ENCODE measurements at places on chromosomes 4 and X.

DNA sequence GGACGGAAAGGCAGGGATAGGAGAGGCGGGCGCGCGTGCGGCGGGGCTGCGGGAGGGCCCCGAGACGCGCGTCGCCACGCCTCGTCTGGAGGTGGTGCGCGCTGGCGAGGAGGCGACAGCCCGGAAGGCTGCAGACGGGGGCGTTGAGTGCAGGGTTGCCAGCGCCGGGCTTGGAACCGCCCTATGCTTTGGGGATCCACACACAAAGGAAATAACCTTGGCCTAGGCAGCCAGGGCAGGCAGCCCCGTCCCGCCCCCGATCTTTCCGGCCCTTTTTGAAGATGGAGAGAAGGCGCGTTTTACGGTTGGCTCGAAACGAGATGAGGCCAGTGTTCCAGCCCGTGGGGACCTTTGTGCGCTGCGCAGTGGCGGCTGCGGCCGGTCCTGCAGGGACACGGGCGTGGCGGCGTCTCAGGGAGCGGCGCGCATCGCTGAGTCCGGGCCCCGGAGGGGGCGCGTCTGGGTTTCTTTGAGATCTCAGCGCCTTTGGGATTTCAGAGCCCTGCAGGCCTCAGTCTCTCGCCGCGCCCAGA, 50.8 kb upstream of the TRIM2 start:
- DNase-seq: peak; percentile 71

DNA sequence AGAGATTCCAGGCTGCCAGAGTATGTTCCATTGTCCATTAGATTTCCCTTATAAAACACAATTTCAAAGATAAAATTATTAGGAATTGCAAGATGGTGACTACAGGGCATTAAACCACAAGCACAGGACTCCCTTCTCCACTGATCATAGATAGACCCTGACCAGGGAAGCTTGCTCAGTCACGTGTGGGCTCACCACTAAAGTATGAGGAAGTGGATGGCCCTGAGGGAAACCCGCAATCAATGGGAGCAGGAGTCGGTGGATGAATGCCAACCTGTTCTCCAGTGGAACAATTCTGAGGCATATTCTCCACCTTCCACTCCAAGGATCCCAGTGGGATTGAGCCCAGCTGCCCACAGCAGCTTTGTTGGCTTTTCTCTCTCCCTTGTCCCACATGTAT, 515.7 kb downstream of the BCOR start:
- no peak for DNase-seq

DNA sequence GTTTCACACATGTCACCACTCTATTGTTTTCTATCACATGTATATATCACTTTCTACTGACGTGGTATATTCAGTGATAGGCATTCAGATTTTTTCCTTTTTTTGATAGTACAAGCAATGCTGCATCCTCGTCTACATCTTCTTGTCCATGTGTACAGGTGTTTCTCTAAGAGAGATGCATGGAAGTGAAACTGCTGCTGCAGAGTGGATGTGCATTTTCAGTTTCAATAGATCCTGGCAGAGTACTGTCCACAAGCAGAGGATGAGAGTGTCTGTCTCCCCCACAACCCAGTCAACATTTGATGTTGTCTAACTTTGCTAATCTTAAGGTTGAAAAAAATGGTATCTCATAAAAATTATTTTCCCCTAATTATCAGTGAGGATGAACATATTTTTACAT, 194.0 kb upstream of the CASK start:
- no peak for DNase-seq

GRCh38 chr4:153252122-153252521, 47.9 kb downstream of the TRIM2 start:
- no peak for DNase-seq

DNA sequence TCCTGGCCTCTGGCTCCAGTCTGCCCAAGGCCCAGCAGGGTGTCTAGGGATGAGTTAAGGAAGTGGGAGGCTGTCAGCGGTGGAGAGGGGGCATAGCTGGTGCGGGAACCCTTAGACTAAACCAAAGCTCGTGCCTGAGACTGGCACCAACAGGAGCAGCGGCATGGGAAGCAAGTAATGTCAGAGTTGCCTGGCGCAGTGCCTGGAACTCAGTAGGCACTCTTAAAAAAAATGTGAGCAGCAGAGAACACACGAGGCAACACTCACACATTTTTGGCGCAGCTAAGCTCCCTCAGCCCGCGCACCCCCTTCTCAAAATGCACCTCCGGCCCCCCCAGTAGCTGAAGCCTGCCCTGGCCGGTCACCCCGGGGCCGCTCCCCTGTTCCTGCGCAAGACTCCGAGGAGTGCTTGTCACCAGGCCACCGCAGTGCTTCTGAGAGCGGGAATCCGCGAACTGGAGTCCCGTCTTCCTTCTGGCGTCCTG, 583 bp downstream of the GABRE start:
- DNase-seq: no peak

GRCh38 chrX:129738466-129739308, at the start of gene XPNPEP2:
Gene XPNPEP2 (plus strand): TSS chrX:129738979. CDS start chrX:129739214, 235 bp downstream.
- no peak for DNase-seq

- no peak for DNase-seq
Measured at GRCh38 chr4:3392321-3392720, 49.4 kb upstream of the HGFAC start.

DNA sequence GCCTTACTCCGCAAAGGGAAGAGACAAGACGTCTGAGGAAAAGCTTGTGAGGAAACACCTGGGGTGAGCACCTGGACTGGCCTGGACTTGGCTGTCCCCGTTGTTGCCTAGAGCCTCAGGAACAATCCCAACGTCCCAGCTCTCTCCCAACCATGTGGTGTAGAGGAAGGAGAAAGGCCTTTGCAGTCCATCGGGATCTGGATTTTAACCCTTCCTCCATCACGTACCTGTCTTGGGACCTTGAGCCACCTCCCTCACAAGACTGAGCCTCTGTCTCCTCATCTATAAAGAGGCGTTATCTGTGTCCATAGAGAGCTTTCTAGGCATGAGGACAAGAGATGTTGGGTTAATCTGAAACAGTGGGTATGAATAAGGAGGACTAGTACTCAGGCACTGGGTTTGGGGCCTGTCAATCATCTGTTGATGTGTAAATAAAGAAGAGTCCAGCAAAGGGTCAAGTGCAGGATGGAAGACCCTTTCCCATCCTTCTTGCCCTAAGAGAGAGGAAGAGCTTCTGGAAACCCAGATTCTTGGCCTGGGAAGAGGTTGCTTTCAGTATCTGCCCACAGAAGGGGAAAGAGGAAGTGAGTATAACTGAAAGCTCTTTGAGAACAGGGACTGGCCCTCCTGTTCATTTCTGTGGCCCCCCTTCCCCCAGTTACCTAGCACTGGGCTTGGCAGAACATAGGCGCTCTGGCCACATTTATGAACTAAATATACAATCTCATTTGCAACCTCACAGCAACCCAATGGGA, 137.1 kb downstream of the PJA1 start:
- DNase-seq: no peak

GRCh38 chrX:153725039-153725831, 579 bp downstream of the ABCD1 start:
- no peak for DNase-seq

DNA sequence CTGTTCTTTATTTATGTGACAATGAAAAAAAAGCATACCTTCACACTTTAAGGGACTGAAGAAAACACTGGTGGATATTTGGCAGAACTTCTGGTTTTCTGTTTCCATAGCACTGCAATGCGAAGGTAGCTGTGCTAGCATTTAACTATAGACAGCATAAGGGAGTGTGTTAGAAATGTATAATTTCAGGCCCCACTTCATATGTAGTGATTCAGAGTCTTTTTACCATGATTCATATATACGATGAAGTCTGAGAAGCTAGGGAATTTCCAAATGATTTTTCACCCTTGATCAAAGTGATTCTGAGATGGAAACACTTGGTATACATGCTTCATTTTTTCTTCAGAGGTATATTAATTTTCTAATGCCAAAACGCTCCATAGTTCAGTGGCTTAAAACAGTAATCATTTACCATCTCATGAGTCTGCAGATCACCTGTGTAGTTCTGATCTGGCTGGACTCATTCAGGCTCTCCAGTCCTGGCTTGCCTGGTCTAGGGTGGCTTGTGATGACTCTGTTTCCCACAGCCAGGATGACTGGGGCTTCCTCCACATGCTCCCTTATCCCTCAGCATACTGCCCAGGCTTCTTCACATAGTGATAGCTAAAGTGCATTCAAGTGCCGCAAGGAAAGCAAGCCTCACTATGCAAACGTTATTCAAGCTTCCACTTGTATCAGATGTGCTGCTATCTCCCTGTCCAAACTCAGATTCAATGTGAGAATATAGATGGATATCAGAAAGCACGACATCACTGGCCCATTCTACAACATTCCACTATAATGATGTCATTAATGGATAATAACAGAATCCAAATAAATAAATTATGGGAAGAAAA, 790.1 kb downstream of the TECRL start:
- DNase-seq: no peak

- DNase-seq: no peak
Measured at GRCh38 chrX:123817288-123817894, 42.5 kb upstream of the XIAP start.

- no peak for DNase-seq
Measured at GRCh38 chrX:148755111-148755510, 254.7 kb downstream of the AFF2 start.

DNA sequence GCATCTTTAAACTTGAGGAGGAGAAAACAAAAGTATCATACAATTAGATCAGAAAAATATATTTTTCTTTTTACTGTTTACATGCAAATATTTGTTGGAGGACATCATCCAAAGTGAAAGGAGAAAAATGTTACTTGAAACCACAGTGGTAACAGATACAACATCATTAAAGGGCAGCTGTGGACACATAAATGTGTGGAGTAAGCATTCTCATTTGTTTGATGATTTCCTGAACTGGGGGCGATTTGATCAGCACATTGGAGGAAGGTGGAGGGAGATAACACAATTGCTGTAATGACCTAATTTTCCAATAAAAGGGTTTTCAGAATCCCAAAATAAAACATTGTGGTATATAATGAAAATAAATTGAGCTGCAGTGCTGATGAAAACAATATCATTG, 314.5 kb upstream of the HS3ST1 start:
- no peak for DNase-seq

DNA sequence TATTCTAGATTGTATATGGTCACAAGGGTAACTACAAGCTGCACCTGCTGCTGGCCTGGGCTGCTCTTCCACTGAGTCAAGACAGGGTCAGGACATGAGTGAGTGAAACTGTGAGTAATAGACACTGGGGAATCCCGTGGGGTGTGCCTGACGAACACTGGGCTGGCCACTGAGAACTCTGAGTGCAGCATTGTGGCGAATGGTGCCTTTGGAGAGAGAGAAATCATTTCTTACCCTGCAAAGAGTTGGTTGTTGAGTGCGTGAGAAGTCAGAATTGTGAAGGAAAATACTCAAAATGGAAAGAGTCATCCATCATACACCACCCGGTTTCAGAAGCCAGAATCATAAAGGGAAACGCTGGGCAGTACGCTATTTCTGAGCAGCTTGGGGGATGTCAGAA, 43.1 kb upstream of the LSM6 start:
- no peak for DNase-seq

- DNase-seq: no peak
Measured at GRCh38 chr4:41455206-41455605, 82.8 kb upstream of the LIMCH1 start.

DNA sequence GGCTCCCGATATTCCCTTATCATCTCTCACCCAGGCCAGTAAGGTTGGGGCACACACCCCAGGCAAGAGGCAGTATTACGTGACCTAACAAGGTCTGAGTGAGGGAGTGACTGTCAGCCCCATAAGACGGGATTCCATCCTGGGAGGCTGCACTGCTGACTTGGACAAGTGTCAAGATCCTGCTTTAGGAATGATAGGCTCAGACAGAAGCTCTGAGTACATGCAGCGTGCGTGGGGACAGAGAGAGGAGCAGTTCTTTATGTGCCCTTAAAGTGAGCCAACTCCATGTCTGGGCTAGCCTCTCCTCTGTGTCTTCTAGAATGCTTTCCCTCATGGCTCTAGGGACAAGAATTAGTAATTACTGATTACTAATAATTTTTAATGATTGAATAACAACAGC, 142.2 kb upstream of the PRPS2 start:
- DNase-seq: no peak

- no peak for DNase-seq
Measured at GRCh38 chrX:110402091-110402849, 43.6 kb downstream of the RTL9 start.

- peak; percentile 26 for DNase-seq
Measured at GRCh38 chrX:139204898-139205667, 325.5 kb upstream of the F9 start.
